ENCODE measurements at places on chromosomes 4 and X.

DNA sequence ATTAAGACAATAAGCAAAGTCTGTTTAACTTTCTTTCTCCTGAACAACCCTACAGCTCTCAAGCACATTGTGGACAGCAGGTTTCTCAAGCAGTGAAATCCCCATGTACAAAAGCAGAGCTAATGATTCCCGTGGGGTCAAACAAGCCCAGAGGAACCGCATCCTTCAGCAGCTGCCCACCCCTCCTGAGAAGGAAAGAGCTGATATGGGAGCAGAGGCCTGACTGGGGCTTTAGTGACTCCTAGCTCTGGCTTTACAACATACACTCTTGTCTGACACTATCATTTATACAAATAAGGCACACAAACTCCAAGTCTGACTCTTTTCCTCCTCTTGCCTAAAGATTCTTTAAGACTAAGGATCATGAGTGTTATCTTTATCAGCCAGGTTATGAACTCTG is 32.8 kb downstream of the HDAC8 start:
- ATAC-seq, result no peak

GRCh38 chrX:33892670-33893069 is 239.4 kb downstream of the FAM47A start:
- ATAC-seq, result no peak

- ATAC-seq, result peak; percentile 55
These were observed 11.9 kb upstream of the HMGB2 start for GRCh38 chr4:173346074-173346473.

DNA sequence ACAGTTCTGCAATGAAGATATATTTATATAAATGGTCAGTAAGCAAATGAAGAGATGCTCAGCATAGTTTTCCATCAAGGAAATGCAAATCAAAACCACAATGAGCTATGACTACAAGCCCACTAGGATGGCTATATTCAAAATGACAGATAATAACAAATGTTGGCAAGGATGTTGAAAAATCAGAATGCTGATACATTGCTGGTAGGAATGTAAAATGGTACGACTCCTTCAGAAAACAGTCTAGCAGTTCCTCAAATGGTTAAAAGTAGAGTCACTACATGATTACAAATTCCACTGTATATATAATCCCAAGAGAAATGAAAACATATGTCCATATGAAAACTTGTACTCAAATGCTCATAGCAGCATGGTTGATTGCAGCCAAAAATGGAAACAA is 425.0 kb upstream of the ATOH1 start:
- no peak for ATAC-seq

DNA sequence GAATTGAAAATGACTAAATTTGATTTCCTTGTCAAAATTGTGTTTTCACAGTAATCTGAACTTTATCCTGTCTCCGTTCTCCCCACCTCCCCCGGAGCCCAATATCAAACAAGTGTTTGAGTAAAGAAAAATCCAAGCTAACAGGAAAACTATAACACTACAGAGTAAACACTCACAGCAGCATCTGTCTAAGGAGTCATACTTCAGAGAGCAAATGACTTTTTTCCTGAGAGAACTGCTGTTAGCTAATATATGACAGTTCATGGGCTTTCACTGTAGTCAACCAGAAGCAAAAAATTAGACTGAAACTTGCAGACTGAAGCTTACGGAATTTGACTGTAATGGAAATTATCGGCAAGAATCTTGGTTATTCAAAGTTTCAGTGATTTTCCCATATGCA is 321.7 kb downstream of the ANKRD50 start:
- no peak for ATAC-seq

GRCh38 chr4:42331914-42332368 is 65.3 kb upstream of the SHISA3 start:
- no peak for ATAC-seq

GRCh38 chrX:29471829-29472228 is 743.5 kb upstream of the MAGEB2 start:
- ATAC-seq, result no peak

- ATAC-seq, result no peak
These were observed 106.6 kb downstream of the NSUN7 start for GRCh38 chr4:40856277-40856839.

DNA sequence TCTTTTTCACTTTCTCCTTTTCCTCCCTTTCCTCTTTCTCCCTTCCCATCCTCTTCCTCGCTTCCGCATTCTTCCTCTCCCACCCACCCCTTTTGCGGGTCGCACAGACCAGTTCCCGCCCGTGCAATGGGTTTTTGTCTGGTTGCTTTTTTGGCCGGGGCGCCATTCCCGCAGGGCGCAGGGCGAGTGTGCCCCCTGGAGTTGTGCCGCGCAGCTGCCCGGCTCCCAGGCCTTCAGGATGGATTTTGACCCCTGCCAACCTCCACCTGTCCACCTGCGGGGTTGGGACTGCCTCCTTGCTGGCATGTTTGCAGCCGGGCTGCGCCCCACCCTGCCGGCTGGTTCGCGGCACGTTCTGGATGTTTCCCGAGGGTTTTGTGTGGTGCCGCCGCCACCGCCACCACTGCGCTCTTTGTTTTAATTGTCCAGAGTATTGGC is 578 bp upstream of the SEL1L3 start:
- no peak for ATAC-seq

DNA sequence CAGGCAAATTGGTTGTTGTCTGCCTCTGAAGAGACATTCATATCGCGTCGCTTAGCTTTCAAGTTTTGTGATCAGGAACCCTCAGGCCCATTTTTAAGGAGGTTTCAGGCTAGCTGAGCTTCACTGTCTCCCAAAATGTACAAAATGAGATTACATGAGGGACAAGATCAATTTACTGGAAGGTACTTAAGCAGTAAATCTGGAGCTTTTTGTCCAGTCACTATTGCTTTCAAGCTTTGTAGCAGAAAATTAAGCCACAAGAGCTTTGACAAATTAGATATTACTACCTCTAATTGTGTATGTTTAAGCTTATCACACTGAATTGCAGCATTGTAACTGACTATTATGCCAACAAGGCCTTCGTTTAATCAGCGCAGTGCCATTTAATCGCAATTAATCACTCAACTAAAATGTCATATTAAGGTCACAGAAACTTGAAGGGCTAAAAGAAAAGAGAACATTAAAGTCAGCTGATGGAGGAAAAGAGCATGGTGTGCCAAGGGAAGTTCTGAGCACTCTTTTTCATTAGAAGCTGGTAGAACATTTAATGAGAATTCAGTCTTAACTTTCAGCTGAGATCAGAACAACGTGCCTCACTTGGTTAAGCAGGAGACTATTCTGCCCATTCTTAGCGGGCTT is 353.0 kb downstream of the FBXO8 start:
- ATAC-seq, result peak; percentile 70

- no peak for ATAC-seq
These were observed 108.0 kb downstream of the ANAPC4 start for GRCh38 chr4:25485104-25485503.

GRCh38 chr4:169147191-169147590 is 123.6 kb downstream of the SH3RF1 start:
- ATAC-seq, result peak; percentile 53

DNA sequence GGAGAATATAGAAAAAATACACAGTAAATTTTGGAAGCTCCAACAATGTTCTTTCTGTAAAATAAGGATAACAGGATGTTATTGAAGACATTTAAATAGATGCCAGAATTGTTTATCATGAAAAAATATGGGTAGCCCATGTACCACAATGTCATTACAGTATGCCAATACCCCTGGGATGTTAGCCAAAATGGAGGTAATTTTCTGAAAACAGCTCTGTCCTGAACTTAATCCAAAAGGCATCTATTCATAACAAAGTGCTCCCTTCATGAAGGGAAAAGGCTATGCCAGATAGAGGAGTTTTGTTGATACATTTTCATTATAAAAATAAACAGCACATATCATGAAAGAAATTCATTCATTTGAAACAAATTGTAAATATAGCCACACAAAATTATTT is 1902.6 kb upstream of the AGA start:
- ATAC-seq, result no peak

- ATAC-seq, result no peak
These were observed 677.4 kb upstream of the NDST4 start for GRCh38 chr4:115790812-115791211.

All from SK-N-SH treated with all-trans-retinoic acid at 6 μM for 48 hours (cell line).